ENCODE measurements at places on chromosomes 1 and 21.

- DNase-seq: no peak
Measured at GRCh38 chr1:226217273-226217672, 6.2 kb upstream of the MIXL1 start.

- DNase-seq: no peak
Measured at GRCh38 chr21:44013380-44014088, 1.4 kb downstream of the TRAPPC10 start.

DNA sequence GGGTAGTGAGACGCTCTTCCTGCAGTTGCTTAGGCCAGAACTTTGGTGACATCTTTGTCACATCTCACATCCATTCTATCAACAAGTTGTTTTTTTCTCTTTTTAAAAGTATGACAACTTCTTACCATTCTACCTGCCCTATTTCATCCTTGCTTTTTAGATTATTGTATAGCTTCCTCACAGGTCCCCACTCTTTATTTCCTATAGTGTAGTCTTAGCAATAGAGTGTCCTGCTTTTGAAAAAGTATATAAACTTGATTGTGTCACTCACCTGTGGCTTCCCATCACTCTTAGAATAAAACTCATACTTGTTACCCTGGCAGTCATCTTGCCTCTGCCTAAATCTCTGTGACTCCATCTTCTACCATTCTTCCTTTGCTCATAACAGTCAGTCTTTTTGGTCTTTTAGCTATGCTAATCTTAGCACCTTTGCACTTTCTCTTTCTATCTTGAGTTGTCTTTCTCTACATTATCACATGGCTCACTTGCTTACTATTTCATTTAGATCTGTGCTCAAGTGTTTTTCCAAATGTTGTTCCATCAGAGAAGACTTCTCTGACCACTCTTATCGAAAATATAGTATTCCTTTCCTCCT is 9.5 kb downstream of the CDC73 start:
- no peak for DNase-seq

GRCh38 chr1:177307771-177308170 is 137.0 kb downstream of the BRINP2 start:
- DNase-seq: no peak

GRCh38 chr1:183318433-183318832 is 99.7 kb downstream of the NMNAT2 start:
- DNase-seq: peak; percentile 25

- no peak for DNase-seq
Measured at GRCh38 chr21:31948676-31949075, 75.9 kb downstream of the HUNK start.

- no peak for DNase-seq
Measured at GRCh38 chr21:35050348-35051286, 1.5 kb upstream of the RUNX1 start.

GRCh38 chr1:118206966-118207365 is 21.9 kb upstream of the SPAG17 start:
- no peak for DNase-seq

DNA sequence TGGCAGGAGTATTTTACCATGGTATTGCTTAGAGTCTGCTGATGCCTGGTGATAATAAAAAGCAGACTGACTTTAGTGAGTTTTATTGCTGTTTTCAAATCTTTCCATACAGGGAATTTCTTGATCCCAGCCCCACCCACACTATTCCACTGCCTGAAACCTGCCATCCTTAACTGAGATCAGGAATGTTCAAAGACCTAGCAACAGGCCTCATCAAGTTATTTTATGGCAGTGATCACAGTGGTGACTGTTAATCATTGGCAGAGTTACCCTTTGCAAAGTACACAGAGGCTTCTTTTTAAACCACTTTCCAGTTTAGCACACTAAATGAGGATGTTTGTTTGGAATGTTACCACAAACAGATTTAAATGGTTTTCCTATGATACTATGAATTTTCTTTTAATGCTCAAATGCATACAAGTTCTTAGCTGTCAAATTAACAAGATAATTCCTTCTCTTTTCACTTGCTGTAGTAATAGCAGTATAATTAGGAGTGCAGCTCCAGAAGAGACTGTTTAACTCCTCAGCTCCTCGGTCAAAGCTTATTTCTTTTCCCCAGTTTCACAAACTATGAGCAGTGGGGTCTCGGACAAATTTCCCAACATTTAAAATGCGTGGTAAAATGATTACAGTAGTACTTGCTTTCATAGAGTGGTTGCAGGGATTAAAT is 69.9 kb upstream of the USP25 start:
- peak; percentile 12 for DNase-seq

- no peak for DNase-seq
Measured at GRCh38 chr1:36920801-36921405, 113.4 kb downstream of the GRIK3 start.

GRCh38 chr1:16975211-16975610 is 5.2 kb downstream of the MFAP2 start:
- no peak for DNase-seq

DNA sequence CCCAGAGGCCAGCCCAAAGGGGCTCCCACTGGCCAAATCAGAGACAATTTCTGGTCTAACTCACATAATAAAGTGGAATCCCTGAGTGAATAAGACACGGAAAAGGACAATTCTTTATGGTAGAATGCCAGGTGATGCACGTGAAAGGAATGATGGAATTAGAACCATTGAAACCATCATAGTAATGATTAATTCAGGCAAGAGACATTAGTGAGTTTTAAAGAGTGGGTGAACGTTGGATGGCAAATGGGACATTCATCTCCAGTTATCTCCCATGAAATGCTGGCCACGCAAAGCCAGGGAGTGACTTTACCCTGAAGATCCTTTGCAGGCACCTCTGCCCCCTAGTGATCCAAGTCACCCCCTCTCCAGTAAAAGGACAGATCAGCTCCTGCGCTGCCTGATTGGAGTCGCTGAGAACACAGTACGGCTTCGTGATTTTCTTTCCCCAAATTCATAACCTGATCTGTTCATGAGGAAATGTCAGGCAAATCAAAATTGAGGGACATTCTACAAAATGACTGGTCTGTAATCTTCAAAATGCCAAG is 87.5 kb downstream of the AJAP1 start:
- no peak for DNase-seq
